ENCODE measurements at places on chromosomes 2 and 18. TPM values are rescaled to one million over a fixed set of nuclear protein-coding genes. Genes with fewer than 3 reads are reported as not detected.

The PLCD4 gene
- total RNA-seq, result 0.31 TPM

GRCh38 chr2:226023383-226023782, 623.9 kb downstream of the NYAP2 start:
- DNase-seq, result no peak

The CLEC4F gene
- total RNA-seq, result not detected

- no peak for DNase-seq
Observed at GRCh38 chr18:5095239-5095638, 101.8 kb downstream of the AKAIN1 start.

DNA sequence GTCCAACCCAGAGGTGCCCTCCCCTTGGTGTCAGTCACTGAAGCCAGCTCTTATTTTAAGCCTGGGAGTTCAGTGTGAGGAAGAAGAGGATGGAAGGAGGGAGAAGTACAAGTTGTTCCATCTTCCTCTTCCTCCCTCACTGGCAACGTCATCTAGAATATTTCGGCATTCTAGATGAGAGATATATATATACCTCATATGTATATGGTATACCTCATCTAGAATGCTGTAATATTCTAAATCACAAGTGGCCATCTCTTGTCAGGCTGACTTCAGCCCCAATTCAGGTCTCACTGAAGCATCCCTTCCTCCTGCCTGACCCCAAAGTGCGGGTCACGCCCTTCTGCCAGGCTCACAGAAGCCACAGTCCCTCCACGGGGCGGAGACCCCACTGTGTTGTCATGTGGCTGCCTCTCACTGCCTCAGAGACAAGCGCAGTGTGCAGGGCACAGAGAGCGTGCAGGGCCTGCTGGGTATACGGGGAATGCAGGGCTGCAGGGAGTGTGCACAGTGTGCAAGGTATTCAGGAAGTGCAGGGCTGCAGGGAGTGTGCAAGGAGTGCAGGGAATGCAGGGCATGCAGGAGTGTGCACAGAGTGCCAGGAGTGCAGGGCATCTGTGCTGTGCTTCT, 32.8 kb upstream of the B3GNT7 start:
- no peak for DNase-seq

DNA sequence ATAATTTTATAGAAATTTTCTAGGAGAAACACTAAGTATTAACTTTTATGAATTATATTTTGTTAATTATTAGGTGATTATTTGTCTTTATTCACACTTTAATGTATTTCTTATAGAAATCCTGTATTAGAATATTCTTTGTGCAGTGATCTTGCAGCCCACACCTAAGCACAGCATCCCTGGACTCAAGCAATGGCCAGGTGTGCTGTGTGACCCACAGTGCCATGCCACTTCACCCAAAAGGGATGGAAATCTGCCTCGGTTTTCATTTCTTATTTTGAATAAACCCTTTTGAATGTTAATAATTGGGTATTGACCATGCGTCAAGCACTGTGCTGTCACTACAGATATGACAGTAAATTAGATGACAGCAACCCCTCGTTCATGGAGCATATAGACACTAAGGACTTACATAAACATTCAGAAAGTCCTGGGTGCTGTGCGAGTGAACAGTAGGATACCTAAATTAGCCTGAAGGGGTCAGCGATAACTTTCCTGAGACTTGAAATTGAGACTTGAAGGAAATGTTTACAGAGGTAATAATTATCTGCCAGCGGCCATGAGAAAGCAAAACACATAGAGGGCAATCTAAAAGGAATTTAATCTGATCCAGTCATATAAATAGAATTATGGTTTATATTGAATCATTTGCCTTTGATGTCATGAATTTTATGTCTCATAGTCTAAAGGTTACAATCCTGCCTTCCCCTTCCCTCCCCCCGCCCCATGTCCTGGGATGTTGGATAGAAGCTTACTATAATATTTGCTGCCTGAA, 52.7 kb upstream of the CALCRL start:
- DNase-seq, result no peak

DNA sequence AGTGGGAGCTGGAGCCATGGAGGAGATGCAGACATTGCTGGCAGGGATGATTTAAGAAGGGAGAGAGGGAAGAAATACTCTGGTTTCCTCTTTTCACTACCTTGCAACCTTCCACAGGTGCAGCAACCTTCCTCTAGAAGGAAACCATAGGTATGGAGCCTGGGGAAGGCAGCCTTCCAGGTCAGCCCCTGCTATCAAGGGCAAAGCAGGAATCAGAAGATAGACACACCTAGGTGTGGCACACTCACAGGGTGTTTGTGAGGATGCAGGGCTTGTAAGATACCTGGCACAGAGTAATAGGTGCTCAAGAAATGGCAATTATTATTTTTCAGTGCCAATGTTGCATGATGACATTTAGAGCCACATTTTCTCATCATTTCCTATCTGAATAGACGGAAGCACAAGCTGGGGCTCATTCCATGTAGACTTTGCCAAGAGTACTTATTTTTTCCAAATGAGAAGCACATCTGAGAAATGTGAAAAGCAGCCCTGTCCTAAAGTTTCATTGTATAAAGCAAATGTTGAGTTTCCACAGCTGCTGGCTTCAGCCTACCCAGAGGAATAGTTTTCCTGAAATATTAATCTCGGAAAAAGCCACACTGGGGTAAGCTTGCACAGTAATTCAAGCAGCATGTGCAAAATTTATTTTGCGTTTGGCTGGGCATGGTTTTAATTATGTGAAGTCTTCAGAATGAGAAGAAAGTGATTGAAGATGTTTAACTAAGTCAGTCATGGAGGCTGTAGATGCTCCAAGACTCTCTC, 20.6 kb downstream of the EVA1A start:
- no peak for DNase-seq

DNA sequence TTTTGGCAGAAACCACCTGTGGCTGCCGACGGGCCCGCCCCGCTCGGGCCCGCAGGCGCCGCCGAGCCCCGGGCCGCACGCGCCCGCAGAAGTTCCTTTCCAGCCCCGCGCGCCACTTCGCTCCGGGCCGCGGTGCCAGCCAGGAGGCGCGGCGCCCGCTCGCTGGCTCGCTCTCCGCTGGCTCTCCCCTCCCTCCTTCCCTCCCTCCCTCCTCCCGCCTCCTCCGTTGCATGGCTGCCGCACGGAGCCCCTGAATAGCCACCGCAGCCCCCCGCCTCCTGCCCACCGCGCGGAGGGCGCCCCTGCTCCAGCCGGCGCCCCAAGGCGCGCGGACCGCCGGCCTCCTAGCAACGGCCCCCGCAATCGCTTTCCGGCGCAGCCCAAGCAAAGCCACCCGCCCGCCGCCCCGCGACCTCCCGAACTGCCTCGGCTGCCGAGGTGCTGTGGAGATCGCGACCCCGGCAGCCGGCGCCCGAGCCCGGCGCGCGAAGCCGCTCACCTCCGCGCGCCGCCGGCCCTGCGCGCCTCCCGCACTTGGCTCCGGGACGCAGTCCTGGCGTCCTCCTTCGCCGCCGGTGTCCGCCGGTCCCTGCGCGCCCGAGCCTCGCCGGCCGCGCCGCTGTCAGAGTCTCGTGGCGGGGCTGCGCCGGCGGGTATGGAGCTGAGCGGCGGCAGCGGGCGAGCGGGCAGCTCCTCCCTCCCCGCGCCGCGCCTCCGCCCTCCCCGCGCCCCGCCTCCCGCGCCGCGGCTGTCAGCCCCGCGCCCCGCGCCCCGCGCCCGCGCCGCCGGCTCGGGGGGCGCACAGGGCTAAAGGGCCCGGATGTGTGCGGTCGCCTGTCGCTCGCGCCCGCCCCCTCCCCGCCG, at the start of gene ZBTB7C:
ZBTB7C (minus strand) TSS at position 657 of the 864 bp plus-strand sequence.
- no peak for DNase-seq

The CCDC148 gene
- 25.7 TPM for total RNA-seq

DNA sequence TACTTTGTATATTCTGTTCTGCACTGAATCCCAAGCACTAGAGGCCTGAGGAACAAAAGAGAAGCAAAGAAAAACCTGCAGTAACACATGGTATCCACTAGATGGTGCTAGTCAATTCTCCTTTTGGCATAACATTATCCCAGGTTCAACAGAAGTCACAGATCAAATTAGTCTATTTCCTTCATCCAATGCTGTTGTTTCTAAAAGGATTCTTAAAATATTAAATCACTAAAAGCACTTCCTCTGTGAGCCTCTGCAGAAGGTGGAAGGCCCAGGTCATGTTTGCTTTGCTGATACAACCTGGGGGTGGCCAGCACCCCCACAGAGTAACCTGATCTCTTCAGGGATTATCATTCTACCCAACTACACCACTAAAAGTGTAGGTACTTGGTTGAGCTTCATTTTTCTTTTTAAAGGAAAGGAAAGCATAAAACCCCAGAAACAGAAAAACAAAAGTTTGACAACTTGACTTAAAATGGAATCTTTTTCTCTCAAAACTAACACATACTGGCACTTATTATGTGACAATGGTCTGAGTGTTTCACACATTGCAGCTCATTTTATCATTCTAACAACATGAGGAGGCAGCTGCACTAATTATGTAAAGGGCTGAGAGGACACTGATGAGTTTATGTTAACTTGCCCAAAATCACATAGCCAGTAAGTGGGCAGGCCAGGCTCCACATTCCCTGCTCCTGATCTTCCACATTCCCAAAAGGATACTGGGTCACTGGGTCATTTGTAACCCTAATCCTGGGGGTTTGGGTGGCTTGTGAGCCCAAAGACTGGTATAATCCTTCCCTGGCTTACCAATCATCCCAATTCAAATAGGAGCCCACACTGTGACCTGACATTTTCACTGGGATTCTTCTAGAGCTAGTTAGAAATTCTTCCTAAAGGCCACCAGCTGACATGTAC, 66.8 kb upstream of the DNER start:
- DNase-seq, result no peak

DNA sequence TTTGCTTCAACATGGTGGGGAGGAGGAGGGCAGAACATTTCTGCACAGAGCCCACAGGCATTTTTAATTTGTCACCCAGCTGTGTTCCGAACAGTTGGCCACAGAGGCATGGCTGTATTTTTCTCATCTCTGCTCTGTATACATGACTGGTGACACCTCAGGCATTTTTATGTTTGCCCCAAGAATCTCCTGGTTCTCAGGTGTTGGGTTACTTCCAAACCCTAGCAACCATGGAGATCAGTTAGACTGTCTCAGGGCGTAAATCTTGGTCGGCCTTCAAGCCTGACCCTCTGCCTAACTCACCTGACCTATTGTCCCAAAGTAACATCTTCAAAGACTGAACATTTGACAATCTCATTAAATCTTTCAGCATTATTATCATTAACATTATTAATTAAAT, 100.0 kb downstream of the ABCA12 start:
- DNase-seq, result no peak

The COL3A1 gene
- 129 TPM for total RNA-seq

DNA sequence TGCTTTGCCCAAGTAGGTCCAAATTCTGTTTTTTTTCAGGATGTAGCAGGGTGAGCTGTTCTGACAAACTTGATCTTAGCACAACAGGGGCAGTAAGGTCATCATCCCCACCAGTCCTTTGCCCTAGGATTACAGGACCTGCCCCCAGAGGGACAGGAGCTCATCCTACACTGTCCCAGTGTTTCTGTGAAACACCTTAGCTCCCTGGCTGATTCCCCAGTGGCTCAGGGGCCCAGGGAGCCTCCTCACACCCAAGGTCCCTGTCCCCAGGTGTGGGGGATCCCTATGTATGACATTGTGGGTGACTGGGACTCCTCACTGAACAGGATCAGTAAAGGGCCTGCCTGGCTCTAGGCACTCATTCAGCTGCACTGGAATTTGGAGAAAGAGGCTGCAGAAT, 191.2 kb downstream of the ANKRD30B start:
- no peak for DNase-seq

The AKAIN1 gene
- total RNA-seq, result 3.6 TPM

The MRPL44 gene
- 80.2 TPM for total RNA-seq

DNA sequence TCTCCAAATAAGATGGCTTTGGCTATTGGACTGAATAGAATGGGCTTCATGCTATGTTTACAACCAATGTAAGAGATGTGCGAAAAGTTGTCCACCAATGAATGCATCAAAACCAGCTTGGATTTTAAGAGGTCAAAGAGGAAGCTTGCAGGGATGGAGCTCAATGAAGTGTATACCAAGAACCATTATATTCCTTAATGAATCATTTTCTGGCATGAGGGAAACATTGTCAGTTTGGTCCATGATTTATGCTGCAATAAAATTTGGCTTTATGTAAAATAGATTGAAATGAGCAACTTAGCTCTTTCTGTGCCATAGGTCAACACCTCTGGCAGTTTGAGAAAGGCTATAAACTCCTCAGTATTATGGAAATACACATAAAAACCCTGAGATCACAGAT, 107.3 kb downstream of the SH3BP4 start:
- DNase-seq, result no peak

The ARHGAP15 gene
- 14.2 TPM for total RNA-seq

The AMER3 gene
- total RNA-seq, result 32.8 TPM

DNA sequence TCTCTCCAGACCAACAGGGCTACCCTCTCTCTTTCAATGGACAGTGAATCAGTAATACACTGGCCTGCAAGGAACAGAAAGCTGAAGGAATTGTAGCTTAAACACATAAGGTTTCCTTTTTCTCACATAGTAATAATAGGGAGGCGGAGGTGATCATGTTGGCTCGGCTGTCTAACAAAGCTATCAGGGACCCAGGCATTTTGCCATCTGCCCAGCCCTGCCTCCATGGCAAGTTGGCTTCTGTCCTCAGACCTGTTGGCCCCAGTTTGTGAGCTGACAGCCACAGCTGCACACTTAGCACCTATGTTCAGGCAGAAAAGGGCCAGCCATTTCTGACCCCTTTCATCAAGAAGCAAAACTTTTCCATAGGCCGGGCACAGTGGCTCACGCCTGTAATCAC, 2.0 kb upstream of the CHRNG start:
- no peak for DNase-seq

DNA sequence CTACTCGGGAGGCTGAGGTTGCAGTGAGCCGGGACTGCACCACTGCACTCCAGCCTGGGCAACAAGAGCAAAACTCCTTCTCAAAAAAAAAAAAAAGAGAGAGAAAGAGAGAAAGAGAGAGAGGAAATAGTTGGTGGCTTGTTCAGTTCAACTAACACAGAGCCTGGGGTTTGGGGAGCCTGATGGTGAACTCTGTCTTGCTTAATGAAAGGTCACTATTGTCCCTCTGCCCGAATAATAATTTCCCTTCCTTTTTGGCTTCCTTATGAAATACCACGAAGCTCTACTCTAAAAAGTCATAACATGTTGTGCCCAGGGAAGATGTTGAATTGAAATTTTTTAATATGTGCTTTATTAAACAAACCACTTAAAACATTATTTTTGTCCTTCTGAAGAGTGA, 17.3 kb downstream of the BCL2 start:
- no peak for DNase-seq

The FER1L5 gene
- total RNA-seq, result 0.47 TPM

The ZNF385B gene
- total RNA-seq, result 18.4 TPM

The APOB gene
- total RNA-seq, result 0.62 TPM

The RRM2 gene
- 4.8 TPM for total RNA-seq

- DNase-seq, result no peak
Observed at GRCh38 chr2:15584767-15585469, 6.8 kb upstream of the DDX1 start.

GRCh38 chr2:29528891-29529520, 392.4 kb downstream of the ALK start:
- peak; percentile 32 for DNase-seq

DNA sequence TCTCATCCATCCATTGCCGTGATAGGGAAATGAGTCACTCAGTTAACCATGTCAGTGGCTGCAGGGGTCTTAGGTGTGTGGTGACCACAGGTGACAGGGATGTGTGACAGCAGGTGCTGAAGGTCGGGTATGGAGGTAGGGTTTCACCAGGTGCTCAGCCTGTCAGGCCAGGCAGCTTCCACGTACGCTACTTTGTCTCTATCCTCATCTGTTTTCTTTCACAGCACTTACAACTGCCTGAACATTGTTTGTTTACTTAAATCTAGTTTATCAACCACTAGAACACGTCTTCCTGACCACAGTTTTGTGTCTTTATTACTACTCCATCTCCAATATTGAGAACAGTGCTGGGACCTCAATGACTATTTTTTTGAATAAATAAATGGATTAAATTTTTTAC, 11.4 kb upstream of the UXS1 start:
- no peak for DNase-seq

Data from occipital lobe (tissue), 3 donors.